ENCODE measurements at places on chromosomes 6 and 20.
A peak's percentile ranks its signal among the peaks of the same experiment; 100 is the strongest.

- DNase-seq, result no peak
Measured at GRCh38 chr20:54014293-54014926, 56.0 kb downstream of the BCAS1 start.

GRCh38 chr6:151649835-151650234, 156.0 kb downstream of the CCDC170 start:
- DNase-seq, result no peak

- DNase-seq, result no peak
Measured at GRCh38 chr6:155765275-155766194, 309.9 kb upstream of the NOX3 start.

- no peak for DNase-seq
Measured at GRCh38 chr20:21096321-21097043, 9.7 kb downstream of the LINC00237 start.

DNA sequence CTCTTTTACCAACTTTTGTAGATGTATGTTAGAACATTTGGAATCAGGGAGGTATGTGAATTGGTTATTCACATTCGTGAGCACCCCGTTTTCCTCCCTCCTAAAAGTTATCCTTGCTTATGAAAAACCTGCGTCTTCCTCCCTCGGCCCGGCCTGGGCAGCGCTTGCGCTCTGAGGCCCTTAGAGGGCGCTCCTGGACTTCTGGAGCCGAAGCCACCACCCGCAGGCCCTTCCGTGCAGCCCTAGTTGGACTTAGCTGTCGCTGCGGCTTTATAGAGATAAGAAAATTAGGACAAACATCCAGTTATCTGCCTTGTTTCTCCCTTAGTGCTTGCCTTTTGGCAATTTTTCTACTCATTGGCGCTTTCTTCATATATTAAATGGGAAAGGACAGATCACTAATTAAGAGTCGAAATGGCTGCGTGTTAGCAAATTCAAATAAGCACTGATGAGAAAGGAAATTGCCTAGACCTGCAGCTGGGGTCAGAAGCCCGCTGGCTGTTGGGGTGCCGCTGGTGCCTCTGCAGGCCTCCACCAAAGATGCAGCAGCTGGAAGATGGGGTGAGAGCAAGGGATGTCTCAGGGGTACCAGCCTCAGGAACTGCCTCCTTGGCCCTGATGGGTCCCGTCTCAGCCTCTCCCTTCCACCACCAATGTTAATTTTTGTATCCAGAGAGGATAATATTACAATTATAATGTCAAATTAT, 5.2 kb downstream of the FNDC1 start:
- peak; percentile 66 for DNase-seq

DNA sequence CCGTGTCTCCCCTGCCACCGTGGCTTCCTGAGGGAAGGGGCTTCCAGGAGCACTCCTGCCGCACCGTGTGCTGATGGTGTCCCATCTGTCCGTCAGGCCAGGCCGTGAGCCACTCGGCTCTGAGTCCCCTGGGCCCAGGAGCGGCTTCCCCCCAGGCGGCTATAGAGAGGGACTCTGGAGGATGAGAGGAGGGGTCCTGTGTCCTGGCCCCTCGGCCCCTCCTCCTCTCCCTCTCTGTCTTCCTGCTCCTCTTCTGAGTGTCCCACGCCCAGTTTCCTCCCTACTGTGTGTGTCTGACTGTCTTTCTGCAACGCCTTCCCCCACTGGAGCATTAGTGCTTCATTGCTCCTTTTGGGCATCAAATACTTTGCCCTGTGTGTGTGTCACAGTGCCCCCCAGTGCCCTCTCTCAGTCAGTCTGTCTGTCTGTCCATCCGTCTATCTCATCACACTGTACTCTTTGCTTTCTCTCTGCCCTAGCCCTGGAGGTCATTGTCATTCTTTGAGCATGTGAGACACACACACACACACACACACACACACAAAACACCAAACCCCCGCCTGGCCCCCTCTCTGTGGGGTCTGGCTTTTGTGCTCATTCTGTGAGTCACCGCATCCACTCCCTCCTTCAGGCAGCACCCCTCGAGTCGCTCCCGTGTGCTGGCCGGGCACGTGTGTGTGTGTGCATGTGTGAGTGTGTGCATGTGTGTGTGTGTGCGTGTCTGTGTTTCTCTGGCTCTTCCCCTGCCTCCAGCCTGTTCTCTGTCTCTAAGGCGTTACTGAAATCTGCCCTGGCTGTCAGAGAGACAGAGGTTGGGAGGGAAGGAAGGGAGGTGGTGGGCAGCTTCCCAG, 71.9 kb downstream of the SRC start:
- DNase-seq, result no peak

DNA sequence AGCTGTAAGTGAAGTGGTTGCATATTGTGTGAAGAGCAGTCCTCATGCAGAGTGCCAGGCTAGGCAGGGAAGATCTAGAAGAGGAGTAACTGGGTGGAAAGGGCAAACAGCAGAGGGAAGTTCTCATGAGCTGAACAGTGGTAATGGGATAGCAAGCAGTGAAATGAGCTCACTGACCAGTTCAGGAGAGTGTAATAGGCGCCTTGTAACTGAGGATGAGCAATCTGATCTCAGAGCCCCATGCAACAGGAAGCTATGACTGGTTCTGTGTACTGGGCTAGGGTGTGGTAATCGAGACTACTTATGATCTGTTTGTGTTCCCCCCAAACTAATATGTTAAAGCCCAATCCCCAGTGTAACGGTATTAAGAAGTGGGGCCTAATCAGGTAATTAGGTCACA, 98.6 kb downstream of the RFX6 start:
- no peak for DNase-seq

GRCh38 chr6:16705081-16705993, 55.9 kb downstream of the ATXN1 start:
- DNase-seq, result no peak

GRCh38 chr6:128414943-128415342, 105.5 kb downstream of the PTPRK start:
- DNase-seq, result no peak

- no peak for DNase-seq
Measured at GRCh38 chr6:44530209-44530909, 142.9 kb downstream of the CDC5L start.

DNA sequence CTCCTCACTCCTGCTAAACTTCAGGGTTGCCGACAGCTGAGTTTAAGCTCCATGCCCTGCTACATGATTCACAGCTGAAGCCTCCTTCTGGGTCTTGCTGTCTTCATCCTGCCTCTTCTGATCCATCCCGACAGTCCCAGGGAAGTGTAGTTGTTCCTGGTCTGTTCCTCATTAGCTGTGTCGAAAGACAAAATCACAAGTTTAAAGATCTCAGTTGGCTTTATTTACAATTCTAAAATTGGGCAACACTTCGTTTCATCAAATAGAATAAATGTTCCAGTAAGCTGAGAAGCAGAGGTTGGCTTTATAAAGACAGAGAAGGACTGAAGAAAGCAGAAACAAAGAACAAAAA, 4.1 kb upstream of the SLC2A10 start:
- DNase-seq, result no peak

DNA sequence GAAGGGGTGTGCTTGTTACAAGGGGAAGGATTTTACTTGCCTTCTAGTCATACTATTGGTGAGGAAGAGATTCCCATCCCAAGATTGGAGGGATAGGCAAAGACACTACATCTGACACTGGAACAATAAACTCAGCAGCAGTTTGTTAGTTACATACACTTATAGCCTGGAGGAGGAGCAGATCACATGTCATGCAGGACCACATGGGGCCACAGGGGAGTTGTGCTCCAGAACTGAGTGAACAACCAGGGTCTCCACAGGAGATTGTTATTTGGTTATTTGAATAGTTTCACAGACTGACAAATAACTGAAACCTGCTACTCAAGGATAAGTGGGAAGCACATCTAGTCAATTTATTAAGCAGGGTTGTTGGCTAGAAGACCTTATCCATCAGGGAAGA, 559.4 kb upstream of the MANEA start:
- no peak for DNase-seq

GRCh38 chr6:151180330-151181048, 59.3 kb upstream of the AKAP12 start:
- DNase-seq, result no peak

GRCh38 chr6:21348504-21349195, 244.9 kb upstream of the SOX4 start:
- DNase-seq, result no peak

- no peak for DNase-seq
Measured at GRCh38 chr6:20706238-20706938, 172.1 kb downstream of the CDKAL1 start.

- no peak for DNase-seq
Measured at GRCh38 chr20:59453759-59454560, 150.4 kb upstream of the PHACTR3 start.

DNA sequence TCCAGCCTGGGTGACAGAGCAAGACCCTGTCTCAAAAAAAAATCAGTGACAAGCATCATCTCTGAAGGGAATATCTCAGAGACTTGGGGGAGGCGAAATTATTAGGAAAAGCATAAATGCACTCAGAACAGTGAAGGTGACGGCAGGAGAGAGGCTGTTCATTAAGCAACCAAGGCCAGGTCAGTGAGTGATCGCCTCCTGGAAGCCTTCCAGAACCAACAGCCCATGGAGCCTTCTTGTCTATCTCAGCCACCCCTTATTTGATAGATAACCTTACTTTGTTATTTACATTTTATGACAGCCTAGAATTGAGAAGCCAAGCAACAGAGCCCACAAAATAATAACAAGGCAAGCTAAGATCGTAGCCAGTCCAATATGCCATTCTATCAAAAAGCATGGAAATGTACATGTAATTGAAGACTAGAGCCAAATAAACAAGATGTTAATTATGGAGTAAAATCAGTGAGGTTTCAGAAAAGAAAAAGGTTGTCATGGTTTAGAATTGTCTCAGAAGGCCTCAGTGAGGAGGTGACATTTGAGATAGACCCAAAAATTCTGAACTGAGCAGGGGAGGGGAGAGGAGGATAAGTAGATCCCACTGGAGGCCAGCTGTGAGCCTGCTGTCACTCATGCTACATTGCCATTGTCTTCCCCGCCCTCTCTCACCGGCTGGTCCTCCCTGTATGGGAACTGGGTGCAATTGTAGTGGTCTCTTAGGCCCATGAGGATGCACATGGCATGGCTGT, 17.8 kb downstream of the BNIP5 start:
- no peak for DNase-seq

- no peak for DNase-seq
Measured at GRCh38 chr6:75285283-75285639, 669 bp upstream of the TMEM30A start.

DNA sequence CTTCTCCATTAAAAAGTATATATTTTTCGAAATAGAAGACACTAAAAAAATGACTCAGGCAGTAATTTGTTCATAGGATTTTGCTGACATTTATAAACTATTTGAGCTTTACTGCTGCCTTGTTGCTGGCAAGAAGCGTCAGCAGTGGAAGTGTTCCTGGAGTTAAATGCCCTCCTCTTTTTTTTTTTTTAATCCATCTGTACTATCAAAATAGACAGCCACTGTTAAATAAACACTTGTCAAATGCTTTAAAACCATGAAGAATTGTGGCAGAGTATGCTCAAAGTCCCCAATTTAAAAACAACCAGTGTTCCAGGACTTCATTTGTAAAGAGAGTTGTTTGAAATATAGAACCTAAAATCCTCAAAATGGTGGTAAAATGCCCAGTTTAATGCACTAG, 253.8 kb downstream of the NKAIN2 start:
- no peak for DNase-seq

DNA sequence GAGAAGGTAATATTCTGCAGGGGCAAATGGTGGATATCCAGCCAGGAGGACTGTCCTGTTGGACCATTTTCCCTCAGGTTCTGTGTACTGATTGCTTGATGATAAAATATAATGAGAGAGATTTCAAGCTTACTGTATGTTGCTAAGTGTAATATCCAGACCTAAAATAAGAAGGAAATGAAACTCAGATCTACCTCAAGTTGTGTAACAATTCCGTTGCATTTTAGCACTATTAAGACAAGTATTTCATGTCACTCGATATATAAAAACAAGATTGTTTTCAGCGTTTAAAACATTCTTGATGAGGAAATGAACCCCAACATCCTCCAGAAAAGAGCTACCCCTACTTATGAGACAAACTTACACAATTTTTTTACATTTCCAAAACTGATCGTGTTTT, 57.2 kb downstream of the RGS17 start:
- no peak for DNase-seq

DNA sequence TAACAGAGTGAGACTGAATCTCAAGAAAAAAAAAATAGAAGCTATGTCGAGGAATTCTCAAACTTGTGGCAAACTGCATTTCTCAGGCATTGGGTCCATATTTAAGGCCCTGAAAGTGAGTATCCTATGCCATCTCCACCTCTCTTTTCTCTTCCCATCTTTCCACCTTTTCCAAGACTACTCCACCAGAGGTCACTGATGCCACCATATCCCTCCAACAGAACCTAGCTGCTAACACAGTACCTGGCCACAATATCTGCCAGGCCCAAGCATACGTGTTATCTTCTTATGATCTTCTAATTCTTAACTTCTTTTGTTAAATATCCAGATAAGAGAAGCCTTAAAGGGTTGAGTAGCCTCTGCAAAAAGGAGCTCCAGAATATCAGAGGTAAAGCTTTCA, 8.2 kb upstream of the ADGRF4 start:
- no peak for DNase-seq

DNA sequence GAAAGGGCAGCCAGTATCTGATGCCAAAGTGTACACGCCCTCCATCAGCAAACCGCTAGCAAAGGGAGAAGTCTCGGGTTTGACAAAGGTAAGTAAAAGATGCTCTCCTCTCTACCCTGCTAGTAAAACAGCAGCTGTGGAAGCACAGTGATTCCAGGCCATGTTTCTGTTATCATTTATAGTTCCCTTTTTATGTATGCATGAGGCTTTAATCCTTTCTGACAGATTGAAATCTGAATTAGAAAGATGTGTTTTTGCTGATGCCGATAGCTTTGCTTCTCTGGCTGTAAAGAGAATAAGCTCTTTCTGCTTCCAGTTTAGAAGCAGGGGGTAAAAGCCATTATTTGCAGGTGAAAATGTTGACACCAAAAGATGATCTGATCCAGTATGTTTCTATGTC, 392.4 kb upstream of the SOX4 start:
- no peak for DNase-seq

- no peak for DNase-seq
Measured at GRCh38 chr6:144362042-144363018, 77.2 kb downstream of the UTRN start.

DNA sequence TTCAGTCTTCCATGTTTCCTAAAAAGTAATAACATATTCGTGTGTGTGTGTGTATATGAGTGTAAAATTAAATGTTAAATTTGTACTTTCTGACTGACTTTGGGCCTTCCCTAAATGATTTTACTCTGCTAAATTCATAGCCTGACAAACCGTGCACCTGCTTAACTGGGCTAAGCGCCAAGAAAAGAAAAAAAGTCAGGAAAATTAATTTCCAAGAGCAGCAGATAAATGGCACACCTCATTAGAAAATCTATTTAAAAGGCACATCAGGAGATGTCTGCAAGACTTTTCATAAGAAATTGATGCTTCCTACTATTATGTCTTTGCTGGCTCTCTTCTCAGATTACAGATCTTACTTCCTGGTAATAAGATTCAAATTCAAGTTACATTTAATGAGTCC, 72.4 kb downstream of the TRDN start:
- no peak for DNase-seq

- DNase-seq, result no peak
Measured at GRCh38 chr20:49891476-49892110, 23.7 kb downstream of the SPATA2 start.

GRCh38 chr6:16687045-16687444, 74.2 kb downstream of the ATXN1 start:
- DNase-seq, result no peak

GRCh38 chr6:130730600-130730999, 96.6 kb upstream of the SMLR1 start:
- DNase-seq, result no peak

- DNase-seq, result no peak
Measured at GRCh38 chr6:19270616-19271015, 566.6 kb upstream of the ID4 start.
